ENCODE measurements at places on chromosomes 6 and 20.
A peak's percentile ranks its signal among the peaks of the same experiment; 100 is the strongest.

DNA sequence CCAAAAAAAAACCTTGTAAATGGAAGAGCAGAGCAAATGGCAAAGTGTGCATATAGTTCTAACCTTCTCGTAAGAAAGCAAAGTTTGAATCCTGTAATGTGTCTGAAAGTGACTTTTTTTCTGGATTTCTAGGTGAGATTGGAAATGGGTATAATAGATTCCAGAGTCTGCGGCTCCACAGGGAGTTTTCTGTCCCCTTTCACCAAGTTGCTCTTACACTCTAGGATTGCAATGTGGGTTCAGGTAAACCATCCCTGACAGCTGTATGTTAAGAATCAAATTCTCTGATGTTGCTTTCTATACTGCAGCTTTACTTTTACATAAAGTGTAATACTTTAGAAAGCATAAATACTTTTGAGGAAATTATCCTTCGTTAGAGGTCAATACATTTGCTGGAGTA lies 260.1 kb downstream of the PRL start:
- no peak for DNase-seq

DNA sequence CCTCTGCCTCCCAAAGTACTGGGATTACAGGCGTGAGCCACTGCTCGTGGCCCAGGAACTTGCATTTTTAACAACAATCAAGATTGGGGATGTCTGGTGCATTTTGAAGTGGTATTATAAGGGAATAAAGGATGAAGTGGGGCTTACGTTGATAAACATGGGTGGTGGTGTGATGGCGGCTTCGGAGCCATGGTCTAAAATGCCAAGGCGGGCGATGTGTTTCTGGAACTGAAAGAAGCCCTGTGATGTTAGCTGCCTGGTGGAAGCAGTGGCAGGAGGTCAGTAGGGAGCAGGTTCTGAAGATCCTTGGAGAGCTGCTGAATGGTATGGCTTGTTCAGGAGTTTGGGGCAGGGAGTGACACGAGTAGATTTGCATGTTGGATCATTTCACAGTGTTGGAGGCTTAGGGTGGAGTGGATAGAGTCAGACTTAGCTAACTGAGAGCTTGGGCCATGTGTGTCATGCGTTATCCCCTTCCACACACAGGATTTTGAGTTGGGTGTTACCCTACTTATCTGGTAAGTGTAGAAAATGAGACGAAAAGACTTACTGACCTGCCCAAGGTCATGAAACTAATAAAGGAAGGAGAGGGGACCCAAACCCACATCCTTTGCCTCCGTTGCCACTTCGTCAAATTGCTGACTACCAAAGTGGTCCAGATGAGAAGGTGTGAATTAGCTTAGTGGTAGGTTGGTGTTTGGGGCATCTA lies 1.5 kb downstream of the NELFCD start:
- DNase-seq = no peak

- DNase-seq = no peak
These were observed 184.9 kb downstream of the GPX5 start for GRCh38 chr6:28710466-28711191.

DNA sequence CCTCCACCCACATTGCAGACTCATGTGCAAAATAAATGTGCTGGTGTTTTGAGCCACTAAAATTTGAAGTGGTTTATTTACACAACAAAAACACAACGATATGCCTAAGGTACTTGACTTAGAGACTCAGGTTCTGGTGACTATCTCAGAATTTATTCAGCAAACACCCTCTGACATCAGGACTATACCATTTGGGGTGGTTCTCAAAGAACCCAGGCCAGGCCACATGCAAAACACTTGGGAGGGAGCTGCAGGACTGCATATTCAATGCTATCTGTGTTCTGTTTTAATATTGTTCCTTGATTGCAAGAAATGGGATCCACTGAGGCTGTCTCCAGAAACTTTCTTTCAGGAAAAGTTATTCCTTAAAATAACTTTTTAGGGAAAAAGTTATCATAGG lies 91.6 kb downstream of the LINC00237 start:
- no peak for DNase-seq

DNA sequence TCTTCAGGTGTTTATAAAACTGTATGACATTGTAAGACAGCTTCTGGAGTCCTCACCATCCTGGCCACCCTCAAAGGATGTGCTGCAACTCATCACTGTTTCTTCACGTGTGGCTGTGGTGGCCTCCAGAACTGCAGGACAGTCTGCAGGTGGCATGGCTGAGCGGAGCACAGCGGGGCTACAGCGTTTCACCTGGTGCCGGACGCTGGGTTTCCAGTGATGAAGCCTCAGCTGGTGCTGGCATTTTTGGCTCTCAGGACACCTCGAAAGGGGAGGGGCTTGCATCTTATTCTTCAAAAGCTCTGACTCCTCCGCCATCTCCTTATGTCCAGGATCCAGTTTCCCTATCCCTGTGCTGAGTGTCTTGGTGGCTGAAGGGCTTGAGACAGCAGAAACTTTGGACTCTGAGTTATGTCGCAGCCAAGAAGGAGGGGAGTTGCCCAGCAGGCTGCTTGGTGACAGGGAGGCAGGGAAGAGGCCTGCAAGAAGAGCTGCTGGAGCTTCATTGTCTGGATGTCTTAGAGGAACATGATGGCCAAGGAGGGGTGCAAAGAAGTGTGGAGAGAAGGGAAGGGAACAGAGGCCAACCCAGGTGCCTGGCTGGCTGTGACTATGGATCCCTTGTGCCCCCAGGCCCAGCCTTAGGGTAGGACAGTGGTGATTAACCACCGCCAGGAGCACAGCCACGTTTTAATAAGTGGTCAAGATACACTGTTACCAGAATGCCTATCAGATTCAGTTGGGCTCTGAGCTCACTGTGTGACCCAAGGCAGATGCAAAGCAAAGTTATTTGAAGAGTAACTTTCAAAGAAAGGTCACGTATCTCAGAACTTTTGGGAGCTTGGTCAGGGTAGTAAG lies 58.7 kb downstream of the GTF2H5 start:
- no peak for DNase-seq

DNA sequence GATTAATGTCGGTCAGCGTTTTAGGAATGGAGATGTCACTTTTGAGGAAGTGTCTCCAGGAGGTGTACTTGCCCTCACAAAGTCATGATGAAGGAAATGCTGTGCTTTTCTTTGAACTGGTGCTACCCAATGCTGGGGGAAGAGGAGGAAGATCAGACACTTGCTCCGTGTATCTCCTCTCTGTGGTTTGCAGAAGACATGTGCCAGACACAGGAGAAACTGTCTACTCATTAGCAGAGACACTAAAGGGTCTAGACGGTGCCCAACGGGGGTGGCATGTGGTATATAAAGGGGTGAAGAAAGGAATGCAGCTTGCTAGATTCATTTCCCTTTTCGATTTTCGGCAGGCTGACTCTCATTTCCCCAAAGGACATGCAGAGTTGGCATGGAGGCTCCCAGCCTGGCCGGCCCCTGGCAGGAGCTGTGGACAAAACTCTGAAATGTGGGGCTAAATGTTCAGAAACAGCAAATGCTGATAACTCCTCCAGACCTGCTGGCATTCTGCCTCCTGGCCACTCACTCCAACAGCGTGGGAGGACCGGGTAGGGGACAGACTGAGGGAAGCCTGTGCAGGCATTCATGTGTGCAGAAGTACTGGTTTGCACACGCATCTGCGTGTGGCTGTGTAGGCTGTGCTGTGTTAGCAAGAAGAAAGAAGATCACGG lies 59.6 kb upstream of the QKI start:
- DNase-seq = peak; percentile 69

GRCh38 chr20:51696304-51697071 lies 71.7 kb downstream of the ATP9A start:
- DNase-seq = no peak

GRCh38 chr6:94751641-94752329 lies 825.5 kb upstream of the MANEA start:
- DNase-seq = no peak

DNA sequence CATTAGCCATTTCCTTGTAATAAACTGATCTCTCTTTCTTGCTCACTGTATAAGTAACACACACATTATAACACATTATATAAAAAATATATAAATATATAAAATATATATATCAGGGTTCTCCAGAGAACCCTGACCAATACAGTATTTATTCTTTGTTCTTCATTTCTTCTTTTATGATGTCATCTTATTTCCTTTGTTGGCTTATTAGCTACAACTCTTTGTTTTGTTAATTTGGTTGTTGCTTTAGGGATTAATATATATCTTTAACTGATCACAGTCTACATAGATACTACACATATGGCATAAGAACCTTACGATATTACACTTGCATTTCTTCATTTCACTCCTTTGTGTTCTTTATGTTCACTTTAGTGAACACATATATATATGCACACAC lies 14.7 kb upstream of the OPN5 start:
- no peak for DNase-seq

DNA sequence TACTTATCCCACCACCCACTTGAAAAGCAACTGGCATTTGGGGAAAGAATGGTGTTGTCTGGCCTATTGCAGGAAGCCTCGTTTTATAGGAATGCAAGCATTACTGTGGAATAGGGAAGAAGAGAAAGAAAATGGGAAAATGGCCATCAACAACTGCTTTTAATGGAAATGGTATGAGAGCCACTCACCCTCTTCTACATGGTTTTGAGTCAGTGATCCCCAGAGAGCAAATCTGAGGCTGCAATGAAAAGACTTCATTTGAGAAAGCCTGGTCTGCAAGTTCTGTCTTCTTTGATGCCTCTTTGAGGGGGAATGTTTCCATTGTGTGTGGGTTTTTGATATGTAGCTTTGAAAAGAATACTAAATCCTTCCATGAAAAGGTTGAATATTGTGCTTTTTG lies 172.3 kb upstream of the HDDC2 start:
- DNase-seq = no peak

DNA sequence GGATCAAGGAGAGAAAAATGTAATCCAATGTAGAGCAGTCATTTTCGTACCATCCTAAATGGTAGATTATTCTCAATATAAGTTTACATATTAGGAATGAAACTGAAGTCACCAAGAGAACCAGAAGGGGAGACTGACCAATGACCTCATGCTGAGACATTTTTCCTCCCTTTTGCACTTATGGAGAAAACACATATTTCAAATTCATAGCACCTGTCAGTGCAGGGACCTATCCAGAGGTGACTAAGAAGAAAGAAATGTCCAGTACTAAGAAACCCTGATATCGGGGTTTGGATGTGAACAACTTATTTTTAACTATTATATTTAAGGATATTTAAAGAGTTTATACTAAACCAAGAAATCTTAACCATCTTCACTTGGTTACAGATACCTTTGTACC lies 16.6 kb upstream of the LYRM2 start:
- DNase-seq = no peak

- DNase-seq = no peak
These were observed 333.5 kb downstream of the RNGTT start for GRCh38 chr6:88629838-88630494.

GRCh38 chr6:160929361-160929760 lies 62.2 kb upstream of the MAP3K4 start:
- DNase-seq = no peak

GRCh38 chr6:11368760-11369159 lies 136.3 kb upstream of the NEDD9 start:
- no peak for DNase-seq

DNA sequence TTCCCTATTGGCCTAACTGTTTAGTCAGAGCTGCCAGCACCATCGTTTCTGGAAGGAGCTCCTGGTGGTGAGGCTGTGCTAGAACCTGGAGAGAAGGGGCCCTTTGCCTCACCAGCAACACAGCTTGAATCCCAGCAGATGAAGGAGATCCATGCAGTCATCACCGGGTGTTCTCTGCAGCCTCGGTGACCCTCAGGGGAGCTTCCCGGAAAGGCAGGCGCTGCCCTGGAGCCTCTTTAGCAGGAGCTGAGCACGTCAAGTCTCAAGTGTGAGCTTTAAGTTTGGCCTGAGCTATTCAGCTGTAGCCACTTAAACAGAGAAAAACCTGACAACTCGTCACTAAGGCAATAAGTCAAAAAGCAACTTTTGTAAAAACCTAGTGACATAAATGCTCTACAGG lies 181.2 kb upstream of the FOXQ1 start:
- peak; percentile 13 for DNase-seq

DNA sequence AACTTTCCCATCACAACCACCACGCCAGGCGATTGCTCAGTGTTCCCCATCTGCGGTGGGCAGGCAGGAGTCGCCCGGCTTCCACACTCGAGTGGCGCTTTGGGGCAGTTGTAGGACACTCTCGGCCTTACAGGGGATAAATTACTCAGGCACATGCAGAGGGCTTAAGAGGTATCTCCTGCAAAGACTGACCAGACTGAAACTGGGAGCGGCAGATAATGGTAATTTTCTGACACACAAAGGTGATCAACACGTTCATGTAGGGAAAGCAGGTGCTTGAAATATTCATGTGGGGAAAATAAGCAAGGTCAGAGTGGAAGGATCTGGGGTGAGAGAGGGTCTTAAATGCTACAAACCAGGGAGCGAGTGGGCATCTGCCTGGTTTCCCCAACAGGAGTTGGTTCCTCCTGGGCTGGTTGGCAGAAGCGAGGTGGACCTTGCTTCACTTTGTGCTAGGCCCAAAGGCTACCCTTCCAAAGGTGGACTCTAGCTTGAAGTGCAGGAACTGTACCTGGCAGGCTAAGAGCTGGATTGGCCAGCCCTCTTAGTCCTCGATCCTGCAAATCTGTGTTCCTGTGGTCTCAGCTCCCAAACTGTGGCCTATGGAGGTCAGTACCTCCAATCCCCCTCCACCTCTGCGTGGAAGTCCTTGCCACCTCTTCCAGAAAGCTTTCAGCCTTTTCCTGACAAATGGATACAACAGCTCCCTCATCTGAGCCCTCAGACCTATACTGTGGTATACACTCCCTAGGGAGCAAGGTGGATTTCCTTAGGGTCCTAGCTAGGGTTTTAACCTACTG lies 16.7 kb downstream of the PLAGL2 start:
- DNase-seq = no peak

DNA sequence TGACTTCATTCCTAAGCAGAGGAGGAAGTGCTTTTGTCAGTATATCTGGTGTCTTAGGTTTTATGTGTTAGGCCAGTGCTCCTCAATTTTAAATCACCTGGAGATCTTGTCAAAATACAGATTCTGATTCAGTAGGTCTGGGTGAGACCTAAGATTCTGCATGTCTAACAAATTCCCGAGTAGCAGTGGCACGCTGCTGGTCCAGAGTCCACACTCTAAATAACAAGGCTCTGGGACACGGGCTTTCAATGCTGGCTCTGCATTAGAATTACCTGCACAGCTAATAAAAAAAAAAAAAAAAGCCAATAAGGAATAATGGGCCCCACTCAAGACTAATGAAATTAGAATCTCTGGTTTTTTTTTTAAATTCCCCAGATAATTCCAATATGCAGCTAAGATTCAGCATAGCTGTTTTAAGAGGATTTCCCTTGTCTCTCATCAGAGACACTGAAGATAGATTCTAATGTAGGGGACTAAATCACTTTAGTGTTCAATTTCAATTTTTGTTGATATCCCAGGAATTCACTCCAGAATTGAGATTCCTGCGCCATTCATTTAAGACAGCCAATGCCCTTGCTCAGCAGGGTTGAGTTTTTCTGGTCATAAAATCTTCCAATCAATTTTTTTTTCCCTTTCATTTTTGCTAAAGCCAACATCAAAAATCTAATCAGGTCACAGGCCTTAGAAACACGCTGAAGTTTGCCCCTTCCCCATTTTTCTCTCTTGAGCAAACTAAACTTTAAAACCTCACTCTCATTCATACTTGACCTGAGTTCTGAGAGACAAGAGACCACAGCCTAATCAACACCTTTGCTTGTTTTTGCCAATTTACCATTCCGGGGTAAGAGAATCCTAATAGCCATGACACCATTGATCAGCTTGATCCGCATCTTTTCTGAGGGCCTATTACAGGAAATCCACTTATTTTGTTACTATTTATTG lies 2.4 kb downstream of the TDP2 start:
- DNase-seq = no peak

All from hindlimb muscle (tissue), 1 donor.